ENCODE measurements at places on chromosomes 16 and 17.

- no peak for DNase-seq
Observed at GRCh38 chr16:48405907-48406306, 20.7 kb upstream of the SIAH1 start.

GRCh38 chr17:17189559-17189958, 16.6 kb downstream of the PLD6 start:
- DNase-seq, result no peak

DNA sequence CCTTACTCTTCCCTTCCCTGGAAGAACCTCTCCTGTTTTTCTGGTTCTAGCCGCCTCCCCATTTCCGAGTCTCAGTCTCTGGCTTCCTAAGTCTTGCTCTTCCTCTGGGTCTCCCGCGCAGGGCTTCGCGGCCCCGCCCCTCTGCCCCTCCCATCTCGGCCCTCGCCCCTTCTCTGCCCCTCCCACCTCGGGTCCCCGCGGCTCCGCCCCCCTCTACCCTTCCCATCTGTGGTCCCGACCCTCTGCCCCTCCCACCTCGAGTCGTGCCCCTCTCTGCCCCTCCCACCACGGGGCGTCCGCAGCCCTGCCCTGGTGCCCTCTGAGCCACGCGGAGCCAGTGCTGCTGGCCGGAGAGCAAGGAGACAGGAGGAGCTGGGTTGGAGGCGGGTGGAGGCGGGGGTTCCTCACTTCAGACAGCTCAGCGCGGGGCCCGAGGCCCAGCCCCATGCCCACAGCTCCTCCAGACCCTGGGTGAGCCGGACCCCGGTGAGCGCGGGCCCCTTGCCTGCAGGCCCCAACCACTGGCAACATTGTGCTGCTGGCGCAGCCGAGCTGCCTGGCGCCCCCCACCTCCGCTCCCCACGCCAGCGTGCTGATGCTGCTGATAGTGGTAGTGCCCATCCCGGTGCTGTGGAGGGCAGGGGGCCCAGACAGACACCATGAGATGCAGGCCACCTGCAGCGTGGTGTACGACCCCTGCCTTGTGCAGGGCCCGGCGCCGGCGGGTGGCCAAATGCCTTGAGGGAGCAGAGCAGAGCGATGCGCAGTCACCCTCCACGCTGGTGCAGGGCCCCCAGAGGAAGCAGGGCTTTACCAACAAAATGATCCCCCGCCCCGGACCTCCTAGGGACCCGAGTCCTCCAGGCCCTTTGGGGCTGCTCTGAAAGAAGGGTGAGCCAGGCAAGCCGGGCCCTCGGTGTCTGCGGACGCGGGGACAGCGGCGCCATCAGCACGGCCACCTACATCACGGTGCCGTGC, 2115.3 kb downstream of the TP53TG3F start:
- DNase-seq, result no peak

- DNase-seq, result no peak
Observed at GRCh38 chr16:83245061-83245460, 562.7 kb upstream of the HSBP1 start.

DNA sequence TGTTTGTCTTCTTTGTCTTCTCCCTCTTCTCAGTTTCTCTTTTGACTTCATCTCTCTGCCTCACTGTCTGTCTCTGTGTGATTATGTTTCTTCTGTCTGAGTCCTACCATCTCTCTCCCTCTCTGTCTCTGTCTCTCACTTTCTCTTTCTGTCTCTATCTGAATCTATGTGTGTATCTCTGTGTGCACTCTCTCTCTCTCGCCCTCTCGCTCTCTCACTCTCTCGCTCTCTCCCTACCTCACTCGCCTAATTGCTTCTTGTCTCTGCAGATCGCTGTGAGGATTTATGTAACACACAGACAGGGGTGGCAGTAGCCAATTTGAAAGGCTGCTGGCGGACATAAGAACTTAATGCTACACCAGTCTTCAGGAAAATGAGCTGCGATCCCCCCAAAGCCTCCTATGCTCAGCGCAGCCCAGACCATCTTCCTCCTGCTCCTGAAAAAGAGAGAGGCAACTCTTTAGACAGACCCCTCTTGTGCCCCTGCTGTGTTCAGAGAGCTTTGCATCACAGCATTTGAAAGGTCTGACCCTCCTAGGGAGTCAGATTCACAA, 140.9 kb downstream of the CCT6B start:
- no peak for DNase-seq

DNA sequence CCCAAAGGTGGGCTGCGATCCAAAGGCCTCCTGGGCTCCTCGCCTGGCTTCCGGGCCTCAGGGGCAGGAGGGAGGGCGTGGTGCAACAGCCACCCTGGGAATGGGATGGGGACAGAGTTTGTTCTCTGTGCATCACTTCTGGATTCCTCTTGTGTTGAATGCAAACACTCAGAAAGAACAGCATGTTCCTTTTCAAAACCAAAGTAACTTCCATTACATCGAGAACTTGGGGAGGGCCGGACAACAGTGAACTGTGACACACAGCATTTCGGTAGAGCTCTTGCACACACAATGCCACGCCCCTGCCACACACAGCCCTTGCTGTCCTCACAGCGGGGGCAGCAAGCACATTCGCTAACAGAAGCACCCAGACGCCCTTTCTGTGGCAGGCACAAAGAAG, 36.1 kb upstream of the FASN start:
- DNase-seq, result peak; percentile 43

GRCh38 chr16:68732042-68732680, 4.9 kb upstream of the CDH1 start:
- peak; percentile 58 for DNase-seq

DNA sequence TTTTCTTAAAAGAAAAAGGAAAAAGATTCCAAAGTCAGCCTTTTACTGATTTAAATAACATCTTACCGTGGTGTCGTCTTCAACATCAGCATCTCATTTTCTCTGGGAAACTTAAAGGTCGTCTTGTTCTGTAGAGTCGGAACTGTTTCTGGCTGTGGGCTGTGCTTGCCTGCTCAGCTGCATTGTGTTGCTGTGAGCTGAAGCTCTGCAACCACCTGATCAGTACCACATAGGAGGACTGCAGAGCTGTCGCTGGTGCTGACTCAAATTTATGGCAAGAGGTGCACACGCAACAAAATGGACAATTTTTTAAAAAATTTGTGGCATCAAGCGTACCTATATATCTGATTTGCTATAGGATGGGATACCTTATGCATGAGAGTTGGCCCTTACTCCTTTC, at the start of gene OMG:
Gene OMG (minus strand): TSS at position 150 of the 400 bp plus-strand sequence. CDS start 908 bp downstream, outside the sequence.
- DNase-seq, result no peak

- DNase-seq, result no peak
Observed at GRCh38 chr17:7579834-7580603, 581 bp downstream of the CD68 start.

DNA sequence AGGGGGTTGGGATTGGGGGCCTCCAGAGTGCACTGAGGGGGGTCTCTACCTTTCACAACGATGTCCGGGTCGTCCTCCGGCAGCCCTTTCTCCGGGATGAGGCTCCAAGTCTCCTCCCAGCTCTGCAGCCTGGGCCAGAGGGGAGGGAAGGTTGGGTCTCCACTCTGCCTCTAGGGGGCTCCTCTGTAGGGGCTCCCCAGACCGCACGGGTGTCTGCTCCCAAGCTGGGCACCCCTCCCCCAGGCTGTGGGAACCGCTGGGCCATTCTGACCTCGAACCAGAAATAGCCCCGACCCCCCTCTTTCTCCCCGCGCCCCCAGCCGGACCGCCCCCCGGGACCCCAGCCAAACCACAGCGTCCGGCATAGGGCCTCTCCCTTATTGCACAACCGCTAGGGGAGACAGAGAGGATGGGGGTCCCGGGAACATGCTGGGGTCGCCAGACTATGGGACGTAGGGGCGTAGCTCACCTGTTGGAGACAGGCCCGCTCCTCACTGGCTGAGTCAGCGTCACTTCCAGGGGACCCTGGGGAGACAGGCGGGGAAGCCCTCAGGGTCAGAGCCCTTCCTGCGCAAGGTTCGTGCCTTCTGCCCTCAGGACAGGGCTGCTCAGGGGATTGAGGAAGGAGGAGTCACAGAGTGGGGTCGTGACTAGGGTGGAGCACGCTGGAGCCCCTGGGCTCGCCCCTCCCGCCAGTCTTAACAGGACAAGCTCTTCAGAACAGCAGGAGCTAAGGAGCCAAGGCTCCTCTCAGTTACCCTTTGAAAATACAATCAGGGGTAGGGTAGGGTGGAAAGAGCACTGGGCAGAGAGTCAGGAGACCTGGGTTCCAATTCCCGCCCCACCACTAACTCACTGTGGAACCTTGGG, 2.7 kb downstream of the PLEKHH3 start:
- peak; percentile 78 for DNase-seq

GRCh38 chr17:67824735-67825626, at the start of gene BPTF:
TSS of gene BPTF (plus strand) at chr17:67825503. CDS start at chr17:67825725, 222 bp downstream.
- peak; percentile 99 for DNase-seq

- no peak for DNase-seq
Observed at GRCh38 chr16:14523632-14524031, 106.4 kb downstream of the PARN start.

- no peak for DNase-seq
Observed at GRCh38 chr17:46088595-46088994, 89.5 kb downstream of the STH start.

All from D341Med (cell line).